G401 (cell line): ENCODE measurements at places on chromosomes 16 and 17.

- DNase-seq, result no peak
These were observed 8.3 kb downstream of the ABAT start for GRCh38 chr16:8682551-8683259.

- no peak for DNase-seq
These were observed 21.5 kb downstream of the UBE2G1 start for GRCh38 chr17:4344926-4345325.

DNA sequence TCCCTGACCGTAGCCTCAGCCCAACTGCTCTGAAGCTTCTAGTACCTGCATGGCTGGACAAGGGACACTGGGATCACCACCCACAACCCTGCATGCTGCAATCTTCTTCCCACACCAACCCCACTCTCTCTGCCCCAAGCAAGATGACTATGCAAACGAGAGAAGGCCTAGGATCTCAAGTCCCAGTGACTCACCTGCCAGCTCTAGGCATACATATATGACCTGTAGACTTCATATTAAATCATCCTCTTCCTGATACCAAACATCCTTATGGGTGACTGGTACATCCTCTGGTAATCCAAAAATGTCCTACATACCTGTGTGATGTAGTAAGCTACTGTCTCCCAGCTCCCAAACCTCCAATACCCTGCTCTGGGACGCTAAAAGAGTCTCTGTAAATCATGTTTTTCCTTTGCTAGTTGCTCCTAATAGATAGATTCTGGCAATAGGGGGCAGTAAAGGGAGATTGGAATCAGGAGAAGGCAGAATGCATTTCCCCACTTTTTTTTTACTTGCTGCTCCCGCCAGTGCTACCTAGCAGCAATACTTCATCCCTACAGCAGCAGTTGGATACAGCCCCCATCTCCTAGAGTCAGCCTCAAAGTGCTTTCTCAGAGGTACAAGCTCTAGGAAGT is 43.4 kb upstream of the SOX9 start:
- no peak for DNase-seq

DNA sequence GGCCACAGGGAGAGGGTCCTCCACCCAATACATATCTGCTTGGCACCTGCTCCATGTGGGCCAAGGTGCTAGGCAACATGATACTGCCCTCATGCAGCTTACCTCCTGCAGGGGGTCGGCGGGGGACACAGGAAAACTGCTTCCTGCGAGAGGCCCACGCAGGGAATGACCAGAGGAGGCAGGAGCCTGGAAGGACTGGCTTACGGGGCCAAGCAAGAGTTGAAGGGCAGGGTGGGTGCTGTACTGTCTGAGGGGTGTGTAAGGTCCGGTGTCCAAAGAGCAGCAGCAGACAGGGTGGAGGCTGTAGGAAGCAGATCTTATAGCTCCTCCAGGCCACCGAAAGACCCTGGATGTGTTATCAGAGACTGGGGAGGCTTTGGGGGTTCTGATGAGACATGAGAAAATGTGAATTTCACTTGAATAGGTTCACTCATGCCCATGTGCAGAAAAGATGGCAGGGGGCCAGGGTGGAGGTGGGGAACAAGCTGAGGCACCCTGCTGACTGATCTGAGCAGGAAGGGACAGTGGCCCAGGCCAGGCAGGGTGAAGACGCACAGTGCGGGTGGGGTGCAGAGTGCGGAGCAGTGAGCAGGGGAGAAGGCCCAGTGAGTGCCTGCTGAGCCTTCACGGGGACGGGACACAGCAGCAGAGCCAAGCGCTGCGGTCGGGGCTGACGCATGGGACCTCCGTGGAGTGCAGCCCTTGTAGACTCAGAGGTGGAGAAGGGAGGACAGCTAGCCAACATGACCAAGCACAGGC is 8.3 kb downstream of the FLCN start:
- no peak for DNase-seq

DNA sequence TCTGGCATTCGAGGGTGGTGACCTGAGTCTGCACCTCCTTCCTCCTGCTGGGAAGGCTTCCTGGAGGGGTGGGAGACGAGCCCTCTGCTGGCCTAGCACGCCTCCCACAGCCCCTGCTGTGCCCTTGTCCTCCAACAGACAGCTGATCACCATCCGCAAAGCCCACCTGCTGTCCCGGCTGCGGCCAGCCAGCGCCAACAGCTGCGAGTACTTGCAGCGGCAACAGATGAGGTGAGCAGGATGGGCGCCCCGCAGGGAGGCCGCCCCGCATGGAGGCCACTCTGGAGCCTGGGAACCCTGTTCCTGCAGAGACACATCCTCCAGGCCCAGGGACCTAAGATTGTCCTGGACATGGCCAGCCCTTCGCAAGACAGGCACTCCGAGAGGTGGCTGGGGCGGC is 21.6 kb downstream of the UBALD1 start:
- no peak for DNase-seq

DNA sequence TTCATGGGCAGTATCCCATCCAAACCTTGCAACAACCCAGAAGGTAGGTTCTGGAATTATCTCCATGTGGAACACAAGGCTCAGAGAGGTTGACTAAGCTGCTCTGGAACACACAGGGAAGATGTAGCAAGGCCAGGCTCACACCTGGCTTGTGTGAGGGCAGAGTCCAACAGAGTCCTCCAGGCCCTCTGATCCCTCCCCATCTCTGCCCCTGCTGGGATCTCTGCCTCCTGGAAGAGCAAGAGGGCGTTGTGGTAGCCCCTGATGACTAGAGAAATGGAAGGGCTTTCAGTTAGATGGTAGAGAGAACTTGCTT is 7.0 kb upstream of the PPP1R1B start:
- no peak for DNase-seq
